ENCODE measurements at places on chromosomes 4 and X.

- DNase-seq, result no peak
Observed at GRCh38 chr4:159026329-159026728, 76.5 kb upstream of the RAPGEF2 start.

- DNase-seq, result peak; percentile 21
Observed at GRCh38 chrX:135513130-135513515, 7.3 kb upstream of the INTS6L start.

DNA sequence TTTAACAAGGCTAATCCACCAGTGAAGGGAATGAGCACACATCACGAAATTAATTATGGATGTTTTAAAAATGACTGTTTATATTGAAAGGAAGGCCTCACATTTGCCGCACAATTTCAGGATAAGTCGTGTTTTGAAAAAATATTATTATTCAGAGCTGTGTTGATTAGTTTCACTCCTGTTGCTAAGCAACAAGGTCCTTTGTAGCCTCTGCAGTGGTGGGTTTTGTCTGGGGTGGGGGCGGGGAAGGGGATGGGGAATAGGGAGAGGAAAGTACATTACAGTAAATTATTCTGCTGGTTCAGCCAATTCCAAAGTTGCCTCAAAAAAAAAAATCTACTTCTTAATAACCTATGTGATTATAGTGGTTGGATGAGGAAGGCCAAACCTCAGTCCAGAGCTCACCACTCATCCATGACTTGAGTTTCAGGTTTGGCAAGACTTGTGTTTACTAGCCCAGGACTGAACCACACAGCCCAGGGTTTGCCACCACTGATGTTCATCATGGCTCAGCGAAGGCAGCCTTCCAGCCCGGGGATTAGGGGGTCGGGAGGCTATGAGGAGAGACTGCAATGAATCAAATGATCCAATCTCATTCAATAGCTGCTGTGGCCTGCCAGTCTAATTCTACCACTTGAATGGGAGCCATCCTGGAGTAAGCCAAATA is 162.5 kb upstream of the ATP6AP2 start:
- DNase-seq, result no peak

GRCh38 chr4:83083925-83084475 is 30.5 kb downstream of the PLAC8 start:
- no peak for DNase-seq

DNA sequence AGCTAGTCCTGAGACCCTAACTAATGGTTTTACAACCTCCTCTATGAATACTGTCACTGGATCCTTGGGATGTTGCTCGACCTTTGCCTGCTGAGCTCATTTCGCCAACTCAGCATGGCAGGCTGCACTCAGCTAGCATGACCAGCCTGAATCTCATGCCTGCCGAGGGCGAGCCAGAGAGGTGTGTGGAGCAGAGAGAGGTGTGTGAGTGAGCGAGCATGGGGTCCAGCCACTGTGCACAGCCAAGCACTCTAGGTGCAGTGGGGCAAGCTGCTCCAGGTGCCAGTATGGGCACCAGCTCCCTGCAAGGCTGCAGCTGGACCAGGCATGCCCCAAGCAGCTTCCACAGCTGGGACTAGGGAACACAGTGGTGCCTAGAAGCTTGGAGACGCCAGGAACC is 410.9 kb downstream of the PCDH10 start:
- no peak for DNase-seq

GRCh38 chr4:83646538-83647239 is 110.8 kb downstream of the GPAT3 start:
- peak; percentile 5 for DNase-seq

- no peak for DNase-seq
Observed at GRCh38 chrX:24466025-24466424, 939 bp downstream of the PDK3 start.

DNA sequence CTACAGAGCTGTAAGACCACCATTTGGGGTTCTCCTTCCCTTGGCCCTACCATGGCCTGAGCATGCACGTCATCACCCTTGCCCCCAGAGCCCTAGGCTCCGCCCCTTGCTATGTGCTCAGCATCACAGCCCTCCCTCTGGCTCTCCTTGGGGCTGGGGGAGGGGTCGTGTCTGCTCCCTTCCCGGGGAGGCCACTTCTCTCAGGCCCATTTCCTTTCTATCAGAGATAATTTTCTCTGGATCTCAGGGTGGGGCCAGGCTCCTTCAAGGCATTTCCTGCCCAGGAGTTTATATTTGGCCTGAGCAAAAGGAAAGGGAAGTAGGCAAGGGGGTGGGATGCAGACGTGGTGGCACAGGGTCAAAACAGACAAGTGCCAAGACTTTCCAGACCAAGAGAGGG is 55.9 kb downstream of the STARD8 start:
- DNase-seq, result no peak

- no peak for DNase-seq
Observed at GRCh38 chr4:181213551-181213950, 1029.7 kb upstream of the TENM3 start.

DNA sequence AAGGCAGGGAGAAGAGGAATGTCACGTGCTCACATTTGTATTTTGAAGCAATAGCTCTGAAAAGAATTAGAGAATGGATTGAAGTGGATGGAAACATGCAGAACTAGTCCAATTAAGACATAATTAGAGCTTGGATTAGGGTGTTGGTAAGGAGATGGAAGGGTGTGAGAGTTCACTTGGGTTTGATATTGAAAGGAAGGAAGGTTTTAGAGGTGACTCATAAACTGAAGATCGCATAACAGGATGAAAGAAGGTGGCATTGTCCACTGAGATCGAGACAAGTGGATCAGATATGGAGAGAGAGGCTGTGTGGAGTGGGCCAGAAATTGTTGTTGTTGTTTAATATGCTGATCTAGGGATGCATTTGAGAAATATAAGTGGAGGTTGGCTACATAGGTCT is 244.0 kb upstream of the SMIM31 start:
- DNase-seq, result no peak

DNA sequence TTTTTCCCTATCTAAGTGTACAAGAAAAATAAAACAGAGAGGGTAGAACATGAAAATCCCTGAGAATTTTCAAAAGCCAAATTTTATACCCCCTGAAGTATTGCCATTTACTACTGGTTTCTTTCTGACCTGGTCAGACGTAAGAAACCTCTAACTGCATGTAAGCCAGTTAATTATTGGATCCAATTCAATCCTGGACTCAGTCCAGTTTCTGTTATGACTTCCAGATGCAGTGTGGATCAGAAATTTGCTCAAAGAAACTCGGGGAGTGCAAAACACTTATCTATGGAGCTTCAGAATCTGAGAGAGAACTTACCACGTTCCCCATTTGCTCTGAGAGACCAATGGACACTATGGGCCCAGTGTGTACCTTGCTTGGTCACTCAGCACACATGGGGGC is 383.5 kb downstream of the KLHL4 start:
- DNase-seq, result peak; percentile 1

DNA sequence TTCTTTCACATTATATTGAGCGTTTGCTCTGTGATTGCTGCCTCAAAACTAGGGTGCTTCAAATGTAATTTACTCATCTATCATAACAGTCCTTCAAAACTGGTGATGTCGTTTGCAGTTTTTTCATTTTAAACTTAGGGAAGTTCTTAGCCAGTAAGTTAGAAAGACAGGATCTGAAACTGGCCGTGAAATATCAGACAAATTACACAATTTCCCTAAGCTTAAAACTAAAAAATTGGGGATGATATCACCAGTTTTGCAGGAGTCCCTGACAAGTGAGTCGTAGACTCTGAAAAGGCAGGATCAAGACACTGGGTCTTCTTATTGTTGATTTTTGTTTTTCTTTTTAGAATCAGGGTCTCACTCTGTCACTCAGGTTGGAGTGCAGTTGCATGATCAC is 44.8 kb downstream of the MOB1B start:
- DNase-seq, result no peak

- DNase-seq, result no peak
Observed at GRCh38 chr4:114226968-114227760, 247.7 kb upstream of the ARSJ start.

DNA sequence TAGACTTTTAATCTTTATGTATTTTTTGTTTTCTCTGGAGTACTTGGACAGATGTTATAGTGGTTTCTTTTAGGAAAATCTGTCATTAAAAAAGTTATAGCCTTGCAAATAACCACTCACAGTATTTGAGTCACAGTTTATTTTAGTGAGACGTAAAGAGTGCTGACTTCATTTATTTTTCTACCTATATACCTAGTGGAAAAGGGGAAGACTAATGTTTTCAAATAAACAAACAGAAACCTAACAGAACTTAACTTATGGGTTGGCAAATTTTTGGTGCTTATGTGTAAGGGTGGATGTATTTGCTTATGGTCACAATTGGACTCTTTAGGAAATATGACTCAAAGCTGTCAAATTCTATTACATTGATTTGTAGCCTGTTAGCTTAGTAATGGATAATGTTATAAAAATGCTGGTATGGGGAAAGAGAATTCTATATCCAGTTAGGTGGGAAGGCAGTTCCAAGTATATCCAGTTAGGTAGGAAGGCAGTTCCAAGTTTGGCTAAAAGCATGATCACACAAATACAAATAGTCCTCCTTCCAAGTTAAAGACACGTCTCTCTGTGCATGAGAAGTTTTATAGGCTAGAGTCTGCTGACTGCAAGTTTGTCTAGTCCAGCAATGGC is 61.9 kb downstream of the SLC9A6 start:
- no peak for DNase-seq

DNA sequence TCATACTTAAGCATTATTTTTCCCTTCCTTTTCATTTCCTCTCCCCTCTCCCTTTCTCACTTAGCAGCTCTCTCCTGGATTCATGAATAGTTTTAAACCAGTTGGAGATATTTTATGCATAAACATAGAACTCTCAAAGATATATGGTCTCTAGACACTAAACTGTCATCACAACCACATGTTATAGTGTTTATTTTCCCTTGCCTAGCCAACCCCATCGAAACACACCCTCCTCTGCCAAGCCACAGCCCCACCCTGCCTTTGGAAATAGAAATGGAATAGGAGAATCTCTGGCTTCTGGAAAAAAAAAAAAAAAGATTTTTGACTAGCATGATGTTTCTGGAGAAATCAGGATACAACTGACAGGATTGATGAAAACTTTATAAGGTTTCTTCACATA is 64.8 kb upstream of the RBPJ start:
- DNase-seq, result peak; percentile 42

DNA sequence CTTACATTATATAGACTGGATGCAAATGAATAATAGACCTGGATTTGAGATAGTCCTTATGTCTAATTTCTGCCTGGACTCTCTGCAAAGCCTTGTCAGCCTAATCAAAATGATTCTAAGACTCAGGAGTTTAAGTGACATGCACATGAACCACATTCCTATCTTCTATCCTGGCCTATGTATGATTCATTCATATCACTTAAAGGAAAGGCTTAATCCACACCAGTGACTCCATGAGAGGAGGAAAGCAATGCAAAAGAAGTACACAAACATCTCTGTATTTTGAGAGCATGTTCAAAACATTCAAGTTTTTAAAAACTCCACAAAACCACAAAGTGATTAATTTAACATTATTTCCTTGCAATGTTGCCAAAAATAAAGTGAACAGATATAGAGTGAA is 14.6 kb downstream of the AMOT start:
- DNase-seq, result no peak

- no peak for DNase-seq
Observed at GRCh38 chrX:130280901-130281300, 12.2 kb upstream of the ZNF280C start.

GRCh38 chrX:340121-340520 is 21.5 kb upstream of the GTPBP6 start:
- DNase-seq, result no peak

DNA sequence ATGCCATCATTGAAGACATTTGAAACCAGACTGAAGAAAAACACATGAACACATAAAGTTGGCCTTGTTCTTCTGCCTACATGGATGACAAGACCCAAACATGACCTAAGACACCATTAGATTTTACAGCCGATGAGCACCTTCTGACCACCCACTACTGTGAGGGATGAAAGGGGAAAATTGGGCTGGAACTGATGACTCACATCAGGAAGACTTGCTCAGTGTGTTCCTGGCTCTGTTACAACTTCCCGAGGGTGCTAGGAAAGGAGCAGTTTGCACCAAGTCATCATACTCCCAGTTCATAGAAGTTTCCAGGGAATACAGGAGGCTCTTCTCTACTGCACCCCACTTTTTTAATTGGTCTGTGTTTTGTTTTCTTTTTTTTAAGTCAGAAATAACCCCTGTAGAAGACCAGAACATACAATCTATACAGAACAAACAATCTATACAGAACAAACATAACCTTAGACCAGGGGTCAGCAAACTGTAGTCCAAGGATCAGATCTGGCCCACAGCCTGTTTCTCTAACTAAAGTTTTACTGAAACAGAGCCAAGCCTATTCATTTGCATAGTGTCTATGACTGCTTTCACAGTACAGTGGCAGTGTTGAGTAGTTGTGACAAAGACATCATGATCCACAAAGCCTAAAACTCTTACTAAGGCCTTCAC is 25.3 kb downstream of the BTC start:
- DNase-seq, result peak; percentile 68

DNA sequence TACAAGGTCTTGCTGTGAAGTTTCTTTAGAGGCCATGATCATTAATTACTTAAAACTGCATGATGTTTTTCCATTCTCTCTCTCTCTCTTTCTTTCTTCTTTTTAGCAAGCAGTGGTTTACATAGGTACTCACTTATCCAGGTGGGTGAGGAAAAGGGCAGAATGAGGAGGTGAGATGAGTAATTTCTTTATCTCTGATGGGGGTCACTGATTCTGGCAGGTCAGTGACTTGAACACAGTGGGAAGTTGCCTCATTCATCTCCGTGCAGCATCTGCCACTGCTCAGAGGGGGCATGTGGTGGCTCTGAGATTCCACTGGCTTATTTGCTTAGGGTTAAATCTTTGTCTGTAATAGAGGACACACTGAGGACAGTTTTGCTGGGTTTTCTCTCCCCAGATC is 62.6 kb downstream of the FAM114A1 start:
- no peak for DNase-seq

- no peak for DNase-seq
Observed at GRCh38 chrX:25873196-25873595, 264.9 kb upstream of the MAGEB18 start.

DNA sequence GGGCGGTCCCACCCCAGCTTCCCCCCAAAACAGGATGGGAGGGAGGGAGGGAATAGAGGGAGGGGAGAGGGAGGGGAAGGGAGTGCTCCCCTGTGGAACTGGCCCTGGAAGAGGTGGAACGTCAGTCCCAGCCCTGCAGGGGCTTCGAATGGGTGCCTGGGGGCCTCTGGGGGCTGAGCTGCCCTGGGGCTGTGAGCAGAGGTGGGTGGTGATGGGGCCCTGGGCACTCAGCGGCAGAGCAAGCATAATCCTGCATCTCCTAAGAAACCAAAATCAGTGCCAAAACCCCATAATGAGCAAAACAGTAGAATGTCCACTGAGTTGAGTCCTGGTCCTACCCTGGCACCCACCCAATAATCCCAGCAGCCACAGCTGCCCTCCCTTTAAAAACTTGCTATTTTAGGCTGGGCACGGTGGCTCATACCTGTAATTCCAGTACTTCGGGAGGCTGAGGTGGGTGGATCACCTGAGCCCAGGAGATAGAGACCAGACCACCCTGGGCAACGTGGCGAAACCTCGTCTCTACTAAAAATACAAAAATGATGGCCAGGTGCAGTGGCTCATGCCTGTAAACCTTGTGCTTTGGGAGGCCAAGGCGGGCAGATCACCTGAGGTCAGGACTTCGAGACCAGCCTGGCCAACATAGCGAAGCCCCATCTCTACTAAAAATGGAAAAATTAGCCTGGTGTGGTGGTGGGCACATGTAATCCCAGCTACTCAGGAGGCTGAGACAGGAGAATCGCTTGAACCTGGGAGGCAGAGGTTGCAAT is 11.1 kb downstream of the DOK7 start:
- no peak for DNase-seq

- no peak for DNase-seq
Observed at GRCh38 chrX:38718311-38718710, 82.9 kb upstream of the MID1IP1 start.

GRCh38 chr4:2781911-2782310 is 11.0 kb upstream of the SH3BP2 start:
- no peak for DNase-seq

- peak; percentile 46 for DNase-seq
Observed at GRCh38 chr4:53734584-53735353, 143.5 kb upstream of the LNX1 start.

All from RPMI7951 (cell line).